ENCODE measurements at places on chromosomes 7 and 10. TPM values are rescaled to one million over a fixed set of nuclear protein-coding genes. Genes with fewer than 3 reads are reported as not detected.

DNA sequence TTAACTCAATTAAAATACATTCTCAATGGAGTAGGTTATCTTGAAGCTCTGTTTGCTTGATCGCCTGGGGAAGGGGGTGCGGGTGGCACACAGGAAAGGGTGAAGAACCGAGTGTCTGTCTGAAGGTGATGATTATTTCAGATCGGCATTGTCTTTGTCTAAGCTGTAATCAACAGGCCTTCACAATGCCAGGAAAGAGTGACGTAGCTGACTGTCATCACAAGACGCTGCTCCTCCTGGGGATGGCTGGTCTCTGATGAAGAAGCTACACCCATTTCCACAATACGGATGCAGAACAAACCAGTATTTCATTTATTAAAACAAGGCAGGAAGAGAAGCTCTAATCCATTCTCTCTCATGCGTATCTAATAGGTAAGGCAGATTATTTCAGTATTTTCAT is 19.4 kb downstream of the JCAD start:
- DNase-seq, result no peak

- no peak for DNase-seq
These were observed at the start of gene CALHM1 for GRCh38 chr10:103458720-103459119. Gene CALHM1, minus strand, starts transcription at chr10:103458900. Its CDS starts 149 bp downstream, at chr10:103458751.

DNA sequence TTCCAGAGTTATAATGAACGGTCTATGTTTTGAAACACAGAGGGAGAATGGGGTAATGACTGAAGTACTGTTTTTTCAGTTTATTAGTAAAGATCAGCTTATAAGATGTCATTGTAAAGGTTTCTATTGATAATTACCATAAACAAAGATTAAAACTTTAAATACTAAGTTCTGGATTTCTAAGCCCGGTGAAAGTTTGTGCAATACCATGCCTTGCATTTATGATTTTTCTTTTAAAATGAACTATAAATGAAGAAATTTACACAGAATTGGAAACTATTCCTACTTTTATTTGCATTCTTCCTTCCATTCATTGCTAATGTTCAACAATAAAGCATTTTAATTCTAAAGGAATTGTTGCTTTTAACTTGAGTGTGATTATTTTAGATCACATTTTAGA is 4.9 kb downstream of the MEOX2 start:
- no peak for DNase-seq

DNA sequence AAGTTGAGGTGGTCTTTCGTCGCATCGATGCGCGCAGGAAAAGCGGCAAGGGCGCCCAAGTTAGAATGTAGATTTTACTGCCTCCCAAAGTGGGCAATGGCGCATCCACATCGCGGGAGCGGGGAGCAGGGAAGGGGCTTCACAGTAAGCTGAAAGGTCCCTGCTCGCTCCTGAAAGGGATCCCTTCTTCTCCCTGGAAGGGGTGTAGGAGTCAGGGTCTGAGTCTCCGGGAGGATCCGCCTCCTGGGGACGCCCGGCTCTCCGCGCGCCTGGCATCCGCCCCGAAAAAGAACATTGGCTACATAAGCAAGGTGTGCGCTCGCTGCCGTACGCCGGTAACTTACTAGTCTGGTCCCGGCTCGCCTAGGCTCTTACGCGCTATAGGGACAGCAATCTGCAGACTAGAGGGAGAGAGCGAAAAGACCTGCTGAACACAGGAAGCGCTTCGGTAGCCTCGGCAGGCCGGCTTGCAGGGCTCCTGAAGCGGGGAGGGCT is 804 bp downstream of the UNC5B start:
- DNase-seq, result peak; percentile 79

DNA sequence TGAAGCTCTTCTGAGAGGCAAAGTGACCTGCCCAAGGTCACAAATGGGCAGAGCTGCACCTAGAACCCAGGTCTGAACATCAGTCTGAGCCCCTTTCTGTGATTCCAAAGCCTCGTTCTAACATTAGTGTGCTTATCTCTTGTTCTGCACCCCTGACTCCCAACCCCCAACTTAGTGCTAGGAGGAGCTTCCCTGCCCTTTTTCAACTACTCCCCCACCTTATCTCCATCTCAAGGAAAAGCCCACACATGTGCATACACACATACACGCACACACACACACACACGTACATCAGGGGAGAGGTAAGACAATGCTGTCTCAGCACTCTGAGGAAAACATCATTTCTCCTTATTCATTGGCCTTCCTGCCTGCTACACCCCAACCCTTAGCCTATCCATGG is 8.3 kb downstream of the PRRT4 start:
- no peak for DNase-seq

DNA sequence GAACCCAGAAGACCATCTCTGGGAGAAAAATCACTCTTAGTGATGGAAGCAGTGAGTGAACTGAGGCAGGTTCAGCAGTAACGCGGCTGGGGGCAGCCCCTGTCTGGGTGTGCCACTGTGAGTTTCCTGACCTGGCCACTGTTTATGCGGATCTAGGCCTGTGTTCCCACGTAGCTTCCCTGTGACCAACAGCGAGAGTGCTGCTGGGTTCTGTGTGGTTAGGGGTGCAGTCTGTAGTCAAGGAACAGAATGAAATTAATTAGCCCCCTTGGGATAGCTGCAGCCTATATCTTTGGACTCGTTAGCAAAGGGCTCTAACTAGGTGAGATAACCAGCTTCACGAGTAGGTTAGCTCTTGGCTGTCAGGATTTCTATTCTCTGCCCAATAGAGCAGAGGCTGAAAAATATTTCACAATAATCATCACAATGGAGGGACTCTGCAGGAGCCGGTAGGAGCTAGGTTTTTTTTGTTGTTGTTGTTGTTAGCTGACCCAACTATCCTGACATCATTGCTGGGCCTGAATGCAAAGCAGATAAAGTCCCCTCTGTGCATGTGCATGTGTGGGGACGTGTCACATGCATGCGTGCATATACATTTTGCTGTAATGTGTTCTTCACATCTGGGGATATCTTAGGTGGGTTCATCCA is 164.9 kb downstream of the TMEM178B start:
- no peak for DNase-seq

DNA sequence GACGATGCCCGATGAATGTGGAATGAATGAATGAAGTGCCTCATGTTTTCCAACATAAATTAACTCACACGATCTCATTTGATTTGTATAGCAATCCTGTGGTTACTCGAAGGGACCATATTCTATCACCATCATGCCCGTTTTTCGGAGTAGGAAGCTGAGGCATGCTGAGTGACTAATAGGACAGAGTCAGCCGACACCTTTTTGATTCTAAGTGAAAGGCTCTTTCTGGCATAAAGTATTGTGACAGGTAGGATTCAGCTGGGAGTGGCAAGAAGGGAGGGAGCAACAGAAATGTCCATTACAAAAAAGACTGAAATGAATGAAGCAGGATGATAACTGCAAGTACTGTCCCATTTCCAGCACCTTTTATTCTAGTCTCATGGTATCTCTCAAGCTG is 55.7 kb downstream of the KLRG2 start:
- DNase-seq, result no peak

- DNase-seq, result no peak
These were observed 27.7 kb upstream of the OSBPL3 start for GRCh38 chr7:25007668-25008067.

- DNase-seq, result no peak
These were observed 69.0 kb upstream of the LRRC17 start for GRCh38 chr7:102843850-102844249.

DNA sequence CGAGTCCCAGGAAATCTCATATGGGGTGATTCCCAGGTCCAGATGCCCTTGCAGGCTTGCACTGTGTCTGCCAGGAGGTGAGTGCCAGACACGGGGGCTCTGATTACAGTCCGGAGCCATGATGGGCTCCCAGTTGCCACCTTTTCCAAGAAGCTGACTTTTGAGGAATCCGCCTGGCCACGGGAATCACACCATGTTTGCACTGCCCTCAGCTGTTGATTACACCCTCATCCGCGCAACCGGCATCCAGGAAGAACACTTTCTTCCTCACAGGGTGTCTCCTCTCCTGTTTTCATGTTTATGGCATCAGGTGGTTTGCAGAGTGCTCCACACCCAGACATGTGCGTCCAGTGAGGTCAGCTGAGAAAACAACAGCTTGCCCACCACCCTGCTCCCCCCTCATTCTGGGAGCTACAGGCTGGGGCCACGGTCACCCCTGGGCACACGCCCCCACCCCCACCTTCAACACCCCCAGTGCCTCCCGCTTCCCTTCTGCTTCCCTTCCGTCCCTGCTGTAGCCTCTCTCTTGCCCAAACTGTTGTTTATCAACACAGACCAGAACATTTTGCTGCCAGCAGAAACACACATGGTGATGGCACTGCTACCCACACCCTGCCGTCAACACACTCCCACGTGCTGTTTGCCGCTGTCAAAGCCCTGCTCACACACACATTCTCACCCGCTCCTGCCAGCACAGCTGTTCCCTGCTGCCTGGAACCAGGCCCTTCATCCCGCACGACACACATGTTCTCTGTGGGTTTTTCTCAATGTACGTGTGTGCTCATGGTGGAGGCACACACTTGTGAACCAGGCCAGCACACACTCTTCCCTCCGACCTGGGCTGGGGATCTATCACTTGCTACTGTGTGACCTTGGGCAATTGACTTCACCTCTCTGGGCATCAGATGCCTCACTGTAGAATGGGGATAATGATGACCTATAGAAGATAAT is 35.8 kb downstream of the DDIT4 start:
- DNase-seq, result no peak

DNA sequence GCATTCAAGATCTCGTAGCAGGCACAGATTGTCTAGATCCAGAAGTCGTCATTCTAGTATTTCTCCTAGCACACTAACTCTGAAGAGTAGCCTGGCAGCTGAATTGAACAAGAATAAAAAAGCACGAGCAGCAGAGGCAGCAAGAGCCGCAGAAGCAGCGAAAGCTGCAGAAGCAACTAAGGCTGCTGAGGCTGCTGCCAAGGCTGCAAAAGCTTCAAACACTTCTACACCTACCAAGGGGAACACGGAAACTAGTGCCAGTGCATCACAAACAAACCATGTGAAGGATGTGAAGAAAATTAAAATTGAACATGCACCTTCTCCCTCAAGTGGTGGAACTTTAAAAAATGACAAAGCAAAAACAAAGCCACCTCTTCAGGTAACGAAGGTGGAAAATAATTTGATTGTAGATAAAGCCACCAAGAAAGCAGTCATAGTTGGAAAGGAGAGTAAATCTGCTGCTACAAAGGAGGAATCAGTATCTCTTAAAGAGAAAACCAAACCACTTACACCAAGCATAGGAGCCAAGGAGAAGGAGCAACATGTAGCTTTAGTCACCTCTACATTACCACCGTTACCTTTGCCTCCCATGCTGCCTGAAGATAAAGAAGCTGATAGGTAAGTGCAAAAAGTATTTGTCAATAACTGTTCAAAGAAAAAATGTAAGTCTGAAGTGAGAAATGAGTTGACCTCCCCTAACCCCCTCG is 37.7 kb downstream of the CDK13 start:
- DNase-seq, result no peak

DNA sequence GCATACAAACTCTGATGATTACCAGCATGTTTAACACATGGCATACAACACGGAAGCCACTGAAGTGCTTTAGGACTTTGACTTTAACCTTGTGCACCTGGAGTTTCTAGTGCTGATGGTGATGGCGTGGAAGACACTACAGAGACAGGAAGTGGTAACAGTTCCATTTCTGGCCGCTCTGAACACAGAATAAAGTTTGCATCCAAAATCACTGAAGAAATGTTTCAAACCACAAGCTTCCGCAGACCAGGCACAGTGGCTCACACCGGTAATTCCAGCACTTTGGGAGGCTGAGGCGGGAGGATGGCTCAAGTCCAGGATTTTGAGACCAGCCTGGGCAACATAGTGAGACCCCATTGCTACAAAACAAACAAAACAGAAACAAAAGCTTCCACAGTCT is 40.3 kb upstream of the TNPO3 start:
- DNase-seq, result no peak

- DNase-seq, result no peak
These were observed 17.6 kb downstream of the NT5C3A start for GRCh38 chr7:33044986-33045385.

The UPK3B gene
- total RNA-seq, result not detected
